ENCODE measurements at places on chromosomes 2 and 18. TPM values are rescaled to one million over a fixed set of nuclear protein-coding genes. Genes with fewer than 3 reads are reported as not detected.

AGXT gene
- total RNA-seq = not detected

TMEM163 gene
- total RNA-seq = not detected

WNT10A gene
- not detected for total RNA-seq

DSG1 gene
- total RNA-seq = not detected

CLIP4 gene
- 64.2 TPM for total RNA-seq

DSEL gene
- total RNA-seq = 100 TPM

SMYD1 gene
- not detected for total RNA-seq

PLA2R1 gene
- 0.28 TPM for total RNA-seq

SH3BP4 gene
- 122 TPM for total RNA-seq

CDCA7 gene
- total RNA-seq = 12.0 TPM

AKAIN1 gene
- total RNA-seq = not detected

ANKRD62 gene
- not detected for total RNA-seq

REG3G gene
- not detected for total RNA-seq

CCDC141 gene
- total RNA-seq = not detected

SNORC gene
- total RNA-seq = 0.28 TPM

HAUS1 gene
- total RNA-seq = 25.3 TPM

IMPA2 gene
- 5.4 TPM for total RNA-seq

TXNDC2 gene
- total RNA-seq = 0.18 TPM

SLC40A1 gene
- total RNA-seq = 5.0 TPM

ECEL1 gene
- total RNA-seq = not detected

SLC19A3 gene
- total RNA-seq = not detected

CAPN14 gene
- total RNA-seq = under 0.01 TPM

INPP5D gene
- under 0.01 TPM for total RNA-seq

CFAP65 gene
- total RNA-seq = not detected
